Astrocyte of the cerebellum (primary cell): ENCODE measurements at places on chromosomes 1 and 21.

GRCh38 chr21:42161401-42161955 lies 57.5 kb upstream of the ABCG1 start:
- no peak for DNase-seq

DNA sequence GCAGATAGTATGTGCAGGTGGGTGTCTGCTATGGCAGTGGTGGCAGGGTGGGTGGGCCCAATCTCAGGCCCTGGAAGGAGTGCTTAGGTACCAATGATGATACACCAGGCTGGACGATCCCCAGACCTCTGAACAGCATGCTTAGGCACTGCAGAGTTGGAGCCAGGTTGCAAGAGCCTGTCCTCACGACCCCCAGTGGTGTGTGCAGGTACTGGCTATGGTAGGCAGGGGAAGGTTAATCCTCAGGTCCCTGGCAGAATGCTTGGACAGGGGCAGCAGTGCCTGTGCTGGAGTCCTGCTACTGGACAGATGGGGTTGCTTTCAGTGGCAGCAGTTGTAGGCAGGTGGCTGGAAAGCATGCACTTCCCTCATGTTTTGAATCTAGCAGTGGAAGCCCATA lies 100.5 kb upstream of the NEK7 start:
- no peak for DNase-seq

DNA sequence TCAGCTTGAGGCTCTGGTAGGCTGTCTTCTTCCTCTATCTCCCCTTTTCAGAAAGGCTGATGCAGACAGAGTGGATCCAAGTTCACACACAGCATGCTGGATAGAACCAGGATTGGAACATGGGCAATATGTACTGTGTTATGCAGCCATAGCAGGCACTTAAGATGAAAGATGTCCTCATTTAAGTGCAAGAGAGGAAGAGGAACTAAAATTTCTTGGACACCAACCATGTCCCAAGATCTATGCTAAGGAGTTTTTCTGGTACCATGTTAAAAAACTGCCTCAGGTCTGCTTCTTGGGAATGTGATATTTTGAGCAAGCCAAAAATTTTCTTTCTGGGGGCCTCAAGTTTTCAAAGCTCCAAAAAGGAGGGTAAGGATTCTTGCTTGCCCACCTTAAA lies 1.2 kb downstream of the SDHB start:
- no peak for DNase-seq

- DNase-seq: no peak
Measured at GRCh38 chr1:51542158-51542953, 23.3 kb upstream of the EPS15 start.

- no peak for DNase-seq
Measured at GRCh38 chr1:61110554-61110953, 28.2 kb downstream of the NFIA start.

DNA sequence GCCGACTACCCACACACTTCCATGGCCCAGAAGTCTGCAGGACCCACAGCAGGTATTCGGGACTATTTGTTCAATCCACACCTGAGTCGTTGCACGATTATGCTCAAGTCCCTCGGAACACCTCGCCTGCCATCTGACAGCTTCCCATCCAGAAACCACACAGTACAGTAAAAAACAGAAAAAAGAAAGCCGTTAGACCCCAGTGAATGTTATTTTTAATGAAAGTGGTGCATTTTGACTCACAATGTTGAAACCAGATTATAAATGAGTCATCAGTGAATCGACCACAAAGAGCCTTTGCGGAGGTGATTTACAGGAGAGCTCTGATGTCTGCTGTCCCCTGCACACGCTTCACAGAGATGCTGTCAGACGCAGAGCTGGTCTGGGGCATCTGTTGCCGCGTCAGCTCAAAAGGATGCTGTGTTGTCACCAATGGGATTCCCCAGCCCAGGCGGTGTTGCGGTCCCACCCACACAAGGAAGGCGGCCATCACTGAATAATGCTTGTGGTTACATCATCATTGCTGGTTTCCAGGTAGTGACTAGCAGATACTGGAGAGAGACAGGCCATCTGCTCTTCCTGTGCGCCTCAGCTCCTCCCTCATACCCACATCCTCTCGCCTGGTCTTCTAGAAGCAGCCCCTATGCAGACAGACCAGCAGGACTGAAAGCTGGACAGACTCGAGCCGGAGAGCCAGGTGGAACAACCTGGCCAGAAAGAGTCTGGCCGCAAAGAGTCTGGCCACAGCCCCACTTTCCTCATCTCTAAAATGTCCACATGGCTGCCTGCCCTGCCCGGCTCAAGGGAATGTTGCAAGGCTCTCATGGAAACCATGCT lies 116.8 kb downstream of the TOMM20 start:
- peak; percentile 95 for DNase-seq

DNA sequence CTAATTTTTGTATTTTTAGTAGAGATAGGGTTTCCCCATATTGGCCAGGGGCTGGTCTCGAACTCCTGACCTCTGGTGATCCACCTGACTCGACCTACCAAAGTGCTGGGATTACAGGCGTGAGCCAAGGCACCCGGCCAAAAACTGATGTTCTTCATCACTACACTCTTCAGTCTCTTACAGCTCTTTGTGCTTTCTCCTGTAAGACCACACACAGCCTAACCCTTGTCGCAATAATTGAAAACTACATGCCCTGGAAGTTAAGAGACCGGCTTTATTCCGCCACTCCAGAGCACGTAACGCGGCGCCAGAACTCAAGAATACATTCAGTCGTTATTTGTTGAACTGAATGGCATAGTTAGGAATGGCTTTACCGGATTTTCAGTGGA lies 552 bp downstream of the GPATCH4 start:
- DNase-seq: no peak

- no peak for DNase-seq
Measured at GRCh38 chr1:212920896-212921295, 29.4 kb upstream of the VASH2 start.

DNA sequence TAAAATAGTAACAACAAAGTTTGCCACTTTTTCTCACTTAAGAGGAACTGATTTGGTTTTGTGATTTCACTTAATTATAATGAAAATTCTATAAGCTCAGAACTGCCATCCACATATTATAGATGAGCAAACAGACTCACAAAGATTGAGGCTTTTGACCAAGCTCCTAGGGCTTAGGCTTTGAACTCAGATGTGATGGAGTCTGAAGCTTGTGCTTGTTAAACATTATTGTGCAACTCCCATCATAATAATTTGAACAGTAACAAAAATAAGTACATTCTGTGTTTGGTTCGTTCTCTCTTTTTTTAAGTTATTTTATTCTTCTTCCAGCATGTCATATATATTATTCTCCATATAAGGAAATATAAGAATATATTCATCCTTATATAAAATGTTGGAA lies 403.4 kb downstream of the PTPRC start:
- no peak for DNase-seq

GRCh38 chr1:47023268-47024140 lies at the start of gene CYP4X1:
CYP4X1 (plus strand) TSS chr1:47023669; CDS start chr1:47023818, 149 bp downstream.
- no peak for DNase-seq

DNA sequence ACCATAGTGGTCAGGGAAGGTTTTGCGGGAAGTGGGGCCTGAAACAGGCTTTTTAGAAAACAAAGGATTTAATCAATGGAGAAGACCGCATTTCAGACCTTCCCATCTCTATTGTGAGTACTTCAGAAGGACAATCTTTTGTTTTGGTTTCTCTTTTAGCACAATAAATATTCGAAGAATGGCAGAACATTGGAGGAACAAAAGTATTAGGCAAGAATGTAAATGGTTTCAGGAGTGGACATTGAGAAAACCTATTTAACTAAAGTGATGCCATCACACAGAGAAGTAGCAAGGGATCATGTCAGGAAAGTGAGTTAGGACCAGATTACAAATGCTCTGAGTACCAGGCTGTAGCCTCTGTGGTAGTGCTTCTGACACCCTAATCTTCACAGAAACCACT lies 26.8 kb upstream of the UBE2U start:
- DNase-seq: no peak

GRCh38 chr1:77234943-77235342 lies 15.7 kb upstream of the PIGK start:
- no peak for DNase-seq

DNA sequence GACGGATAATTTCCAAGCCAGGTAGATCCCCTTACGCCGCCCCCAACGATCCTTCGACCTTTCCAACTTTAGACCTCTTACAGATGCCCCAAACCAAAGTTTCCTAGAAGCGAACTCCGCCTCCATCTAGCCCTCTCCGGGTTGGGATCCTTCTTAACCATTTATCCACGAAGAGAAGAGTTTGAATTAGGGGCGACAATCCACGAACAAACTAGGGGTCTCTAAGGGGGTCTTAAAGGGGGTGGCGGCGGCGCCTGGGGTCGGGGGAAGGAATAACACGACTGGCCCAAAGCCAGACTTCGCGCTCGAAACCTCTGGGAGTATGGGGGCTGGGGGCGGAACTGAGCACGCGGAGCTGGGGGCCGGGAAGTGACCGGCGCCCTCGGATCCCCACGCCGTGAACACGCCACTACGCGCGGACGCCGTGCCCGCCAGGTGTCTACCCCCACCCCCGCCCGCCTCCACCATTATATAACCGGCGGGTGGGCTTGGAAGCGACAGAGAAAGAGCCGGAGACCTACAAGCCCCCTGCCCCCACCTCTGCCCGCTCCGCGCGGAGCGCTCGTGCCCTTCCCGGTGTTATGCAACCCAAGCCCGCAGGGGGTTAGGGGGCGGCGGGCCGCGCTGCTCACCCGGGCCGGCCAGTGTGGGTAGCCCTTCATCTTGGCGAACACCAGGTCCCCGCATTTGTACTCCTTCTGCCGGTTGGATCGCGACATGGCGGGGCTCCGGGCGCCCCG lies 594 bp downstream of the HDGF start:
- no peak for DNase-seq

- no peak for DNase-seq
Measured at GRCh38 chr1:153816283-153816889, 41.2 kb downstream of the SLC27A3 start.

- DNase-seq: no peak
Measured at GRCh38 chr1:32592943-32593342, 53.7 kb downstream of the ZBTB8A start.

- DNase-seq: no peak
Measured at GRCh38 chr1:966704-967300, 520 bp downstream of the PLEKHN1 start.

- no peak for DNase-seq
Measured at GRCh38 chr1:247419336-247419735, 3.4 kb downstream of the NLRP3 start.

- no peak for DNase-seq
Measured at GRCh38 chr1:86218859-86219258, 62.3 kb upstream of the COL24A1 start.

- no peak for DNase-seq
Measured at GRCh38 chr1:15610167-15610566, 7.1 kb upstream of the DDI2 start.

DNA sequence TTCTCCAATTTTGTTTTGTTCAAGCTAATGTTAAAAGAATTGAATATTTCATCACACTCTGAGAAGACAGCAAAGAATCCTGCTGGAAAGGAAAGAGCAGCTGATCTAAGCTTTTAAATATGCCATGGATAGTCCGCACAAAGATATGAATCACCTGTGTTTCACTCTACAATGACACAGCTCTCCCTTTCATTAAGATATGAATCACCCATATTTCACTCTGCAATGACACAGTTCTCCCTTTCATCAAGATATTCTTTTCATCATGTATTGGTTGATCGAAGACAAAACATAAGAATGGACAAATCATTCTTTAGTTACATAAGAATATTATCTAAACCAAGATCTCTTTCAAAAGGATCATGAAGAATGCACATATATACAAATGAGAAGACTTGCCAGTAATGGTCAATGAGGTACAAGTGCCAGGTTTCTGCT lies 367.3 kb downstream of the SMYD3 start:
- DNase-seq: peak; percentile 49

- DNase-seq: no peak
Measured at GRCh38 chr1:98129491-98129890, 208.7 kb upstream of the DPYD start.

DNA sequence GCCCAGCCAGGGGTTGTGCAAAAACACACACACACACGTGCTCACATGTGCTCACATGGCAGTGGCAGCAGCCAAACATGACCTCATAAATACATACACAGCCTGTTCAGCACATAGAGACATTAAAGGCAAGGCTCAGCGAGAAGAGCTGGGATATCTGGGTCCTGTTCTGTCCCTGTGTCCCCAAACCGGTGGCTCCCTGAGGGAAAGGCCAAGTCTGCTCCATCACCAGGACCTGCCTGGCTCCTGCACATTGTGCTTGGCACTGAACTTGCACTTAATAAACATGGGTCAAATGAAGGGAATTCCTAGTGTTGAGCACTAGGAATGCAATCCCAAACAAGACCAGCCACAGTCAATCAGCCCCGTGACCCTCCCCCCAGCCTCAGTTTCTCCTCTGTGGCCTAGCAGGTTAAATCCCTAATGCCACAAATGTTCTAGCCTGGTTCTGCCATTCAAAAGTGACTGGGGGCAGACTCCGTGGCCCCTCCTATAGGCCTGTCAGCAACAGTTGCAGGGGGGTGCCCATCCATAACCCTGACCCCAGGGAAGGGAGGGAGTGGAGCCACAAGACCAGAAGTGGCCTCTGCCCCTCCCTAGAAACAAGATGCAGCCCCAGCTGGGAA lies 160.9 kb upstream of the VAMP3 start:
- no peak for DNase-seq

- DNase-seq: no peak
Measured at GRCh38 chr1:22140694-22141093, 2.2 kb downstream of the WNT4 start.

- no peak for DNase-seq
Measured at GRCh38 chr1:228339059-228339704, 67.5 kb downstream of the TRIM11 start.

DNA sequence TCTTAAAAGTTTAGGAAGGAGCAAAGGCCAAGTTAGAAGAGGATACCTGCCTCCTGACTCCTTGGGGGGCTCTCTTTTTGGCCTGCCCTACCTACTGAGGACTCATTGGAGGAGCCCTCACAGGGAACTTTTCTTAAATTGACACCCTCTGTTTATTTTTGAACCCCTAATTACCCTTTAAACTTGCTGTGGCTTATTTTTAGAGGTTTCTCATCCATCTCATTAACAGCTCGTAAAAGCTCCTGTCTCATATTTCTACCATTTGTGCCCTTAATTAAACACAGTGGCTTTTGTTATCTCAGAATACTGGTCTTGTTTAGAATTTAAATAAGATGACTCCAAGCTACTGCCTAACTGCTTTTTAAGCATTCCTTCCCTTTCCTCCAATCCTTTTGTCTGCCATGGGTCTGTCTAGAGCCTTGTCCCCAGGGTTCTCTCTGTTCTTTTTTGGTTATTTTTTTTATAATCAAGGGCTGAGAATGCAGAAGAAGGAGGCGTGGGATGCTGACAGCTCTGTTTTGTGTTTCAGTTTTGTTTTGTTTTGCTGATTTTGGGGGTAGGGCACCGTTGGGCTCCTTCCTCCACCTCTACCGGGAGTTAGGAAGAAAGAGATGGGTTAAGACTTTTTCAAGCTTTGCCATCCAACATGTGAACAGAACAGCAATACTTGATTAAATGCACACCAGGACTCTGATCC lies 78.0 kb downstream of the SYT6 start:
- DNase-seq: no peak
